NCI-H187 (cell line): ENCODE measurements at places on chromosomes 12 and 14.

DNA sequence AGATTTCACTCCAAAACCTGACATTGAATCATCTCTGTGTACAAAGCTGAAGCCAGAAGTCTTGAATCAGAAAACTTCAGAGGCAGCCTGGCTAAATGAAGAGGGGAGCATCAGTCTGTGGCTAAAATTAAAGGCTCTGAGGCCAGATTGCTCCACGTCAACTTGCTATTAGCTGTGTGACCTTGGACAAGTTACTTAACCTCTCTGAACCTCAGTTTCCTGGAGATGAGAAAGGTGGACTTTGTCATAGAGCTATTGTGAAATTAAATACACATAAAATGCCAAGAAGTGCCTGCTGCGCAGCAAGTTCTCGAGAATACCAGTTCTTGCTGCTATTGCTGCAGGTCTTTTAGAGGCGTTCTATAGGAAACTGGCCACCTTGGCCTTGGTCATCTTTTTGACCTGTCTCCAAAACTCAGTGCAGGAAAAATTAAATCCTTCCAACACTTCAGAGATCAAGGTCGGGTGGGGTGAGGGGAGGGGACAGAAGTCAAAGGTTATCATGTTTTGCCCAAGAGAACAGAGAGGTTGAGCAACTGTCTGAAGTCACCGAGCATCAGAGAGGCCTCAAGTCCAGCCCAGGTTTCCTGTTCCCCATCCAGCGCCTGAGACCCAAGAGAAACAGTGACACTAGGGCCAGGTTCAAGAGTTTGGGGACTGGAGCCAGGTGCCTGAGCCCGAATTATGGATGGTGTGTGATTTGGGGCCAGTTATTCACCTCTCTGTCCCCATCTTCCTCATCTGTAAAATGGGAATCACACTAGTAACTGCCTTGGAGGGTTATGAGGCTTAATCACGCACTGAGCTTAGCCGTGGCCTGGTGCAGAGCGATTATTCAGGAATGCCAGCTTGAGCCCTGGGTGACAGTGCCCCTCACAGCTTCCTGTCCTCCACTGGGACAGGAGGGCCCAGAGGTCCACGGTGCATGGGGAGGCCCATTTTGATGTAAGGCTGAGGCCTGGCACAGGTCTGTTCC lies 1.1 kb downstream of the SERPINA1 start:
- DNase-seq = no peak

DNA sequence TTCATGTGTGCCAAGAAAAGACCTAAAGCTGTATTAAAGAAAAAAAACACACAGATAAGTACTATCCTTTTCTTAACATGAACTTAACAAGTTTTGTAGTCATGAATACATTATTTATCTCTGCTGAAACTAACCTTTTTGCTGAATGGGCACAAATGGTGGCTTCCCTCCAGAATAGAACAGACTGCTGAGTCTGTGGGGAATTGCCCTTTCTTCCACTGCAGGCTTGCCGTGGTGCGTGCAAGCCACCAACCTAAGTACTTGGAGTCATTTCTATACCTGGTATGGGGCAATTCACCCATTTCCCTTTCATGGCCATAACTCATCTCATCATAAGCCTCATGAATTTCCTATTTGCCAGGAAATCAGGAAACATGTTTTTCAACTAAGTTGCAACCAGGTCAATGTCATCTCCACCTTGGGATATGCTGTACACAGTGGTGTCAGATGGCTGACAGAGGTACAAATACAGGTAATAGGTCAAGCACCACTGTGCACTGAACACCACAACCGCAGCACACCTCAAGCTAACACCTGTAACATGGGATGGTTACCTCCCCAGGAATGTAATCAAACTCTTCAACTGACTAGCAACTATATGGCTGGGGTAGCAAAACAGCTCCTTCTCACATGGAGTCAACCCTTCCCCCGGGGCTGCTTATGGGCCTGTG lies 49.9 kb downstream of the CATSPERB start:
- DNase-seq = no peak

- no peak for DNase-seq
Observed at GRCh38 chr14:54737132-54737711, 165.4 kb downstream of the GCH1 start.

DNA sequence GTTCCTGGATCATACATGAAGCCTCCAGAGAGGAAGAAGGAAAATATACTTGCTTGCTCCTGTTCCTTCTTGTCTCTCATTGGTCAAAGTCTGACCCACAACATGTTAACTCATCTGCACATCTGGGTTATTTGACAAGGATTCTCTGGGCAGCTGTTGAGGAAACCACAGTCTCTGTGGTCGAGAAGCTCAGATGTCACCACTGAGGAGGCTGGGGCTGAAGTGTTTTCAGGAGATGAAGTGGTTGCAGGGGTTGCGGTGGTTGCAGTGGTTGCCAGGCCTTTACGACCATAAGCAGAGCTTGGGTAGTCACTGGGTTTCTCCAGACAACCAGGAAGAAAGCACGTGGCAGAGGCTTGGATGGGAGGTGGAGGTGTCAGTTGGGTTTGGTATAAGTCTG lies 265.0 kb upstream of the LRIG3 start:
- DNase-seq = no peak

- DNase-seq = no peak
Observed at GRCh38 chr14:100528962-100529560, 58.2 kb downstream of the BEGAIN start.

DNA sequence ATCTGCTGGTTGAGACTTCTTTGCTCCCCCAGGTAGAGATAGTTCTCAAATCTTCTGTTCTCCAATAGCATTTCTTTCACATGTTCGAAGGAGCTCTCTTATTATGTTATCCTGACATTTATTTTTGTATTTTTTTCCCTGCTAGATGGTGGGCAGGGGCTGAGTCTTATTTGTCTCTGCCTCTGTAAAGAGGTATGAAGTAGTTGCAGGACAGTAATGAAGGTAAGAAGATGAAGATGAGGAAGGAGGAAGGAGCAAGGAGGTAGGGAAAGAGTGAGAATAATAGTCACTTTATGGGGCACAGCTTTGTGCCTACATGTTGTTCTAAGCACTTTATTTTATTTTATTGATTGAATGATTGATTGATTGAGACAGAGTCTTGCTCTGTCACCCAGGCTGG lies 5.0 kb upstream of the CIROP start:
- no peak for DNase-seq

DNA sequence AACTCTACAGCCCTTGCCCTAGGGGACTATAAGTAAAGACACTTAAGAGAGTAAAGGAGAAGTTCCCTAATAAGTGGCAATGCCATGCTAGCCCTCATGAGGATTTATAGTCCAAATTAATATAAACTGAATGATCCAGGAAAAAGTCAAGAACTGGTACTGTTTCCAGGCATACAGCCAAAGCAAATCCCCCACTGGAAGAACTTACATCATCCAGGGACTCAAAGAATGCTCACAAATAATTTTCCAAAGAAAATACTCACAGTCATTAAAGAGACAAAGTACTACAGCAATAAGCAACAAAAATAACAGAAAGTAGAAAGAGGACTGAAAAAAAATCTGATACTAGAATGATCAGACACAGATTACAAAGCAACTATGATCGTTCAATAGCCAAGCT lies 79.7 kb upstream of the RAP1B start:
- no peak for DNase-seq
